ENCODE measurements at places on chromosomes 3 and 15.
A peak's percentile ranks its signal among the peaks of the same experiment; 100 is the strongest.

DNA sequence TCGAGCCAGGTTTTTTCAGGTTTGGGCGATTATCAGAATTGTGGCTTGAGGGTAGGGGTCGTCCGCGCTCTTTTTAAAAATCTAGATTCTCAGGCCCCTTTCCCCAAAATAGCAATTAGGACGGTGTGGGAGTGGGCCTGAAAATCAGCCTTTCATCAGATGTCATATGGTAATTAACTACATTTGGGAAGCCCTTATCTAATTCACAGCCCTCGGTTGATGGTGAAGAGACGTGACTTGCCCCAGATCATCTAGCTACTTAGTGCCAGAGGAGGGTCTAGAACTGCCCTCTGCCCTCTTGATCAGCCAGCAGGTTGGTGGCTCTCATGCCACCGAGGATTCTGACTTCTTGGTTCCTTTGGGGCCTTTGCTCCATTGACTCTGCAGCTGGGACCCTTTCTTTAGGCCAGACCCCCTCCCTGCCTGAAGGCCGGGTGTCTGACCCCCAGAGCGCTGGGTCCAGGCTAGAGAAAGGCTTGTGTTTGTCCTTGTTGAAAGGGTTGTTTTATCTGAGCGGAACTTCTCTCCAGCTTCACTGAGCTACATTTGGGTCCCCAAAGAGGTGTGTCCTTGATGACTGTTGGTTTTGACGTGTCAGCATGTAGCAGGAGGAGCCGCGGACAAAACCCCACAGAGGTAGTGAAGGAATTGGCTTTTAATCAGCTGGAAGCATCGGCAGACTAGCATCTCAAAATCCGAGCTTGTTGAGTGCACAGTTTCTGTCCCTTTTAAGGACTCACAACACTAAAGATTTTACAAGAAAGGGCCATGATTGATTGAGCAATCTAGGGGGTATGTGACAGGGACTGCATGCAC lies 857 bp downstream of the AEN start:
- DNase-seq, result peak; percentile 14

GRCh38 chr15:82751308-82751707 lies 41.6 kb upstream of the AP3B2 start:
- DNase-seq, result no peak

- no peak for DNase-seq
These were observed 47.5 kb downstream of the HMCES start for GRCh38 chr3:129326138-129326537.

DNA sequence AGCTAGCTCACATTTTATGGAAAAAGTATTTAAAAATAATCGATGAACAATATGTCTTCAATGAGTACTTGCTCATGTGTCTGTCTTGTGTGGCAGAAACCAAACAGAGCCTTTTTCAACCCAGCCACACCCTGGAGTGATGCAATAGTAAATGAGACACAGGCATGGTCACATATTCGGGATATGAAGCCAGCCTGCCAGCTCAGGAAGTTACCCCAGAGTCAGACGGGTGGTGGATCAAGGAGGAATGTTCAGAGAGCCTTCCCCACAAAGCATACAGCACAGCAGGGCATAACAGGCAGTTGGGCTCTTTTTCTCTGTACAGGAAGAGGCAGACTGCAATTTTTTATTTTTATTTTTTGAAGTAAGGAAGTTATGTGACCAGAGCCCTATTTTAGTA lies 27.3 kb downstream of the LARP6 start:
- DNase-seq, result no peak

GRCh38 chr3:145696011-145696410 lies 465.0 kb downstream of the PLOD2 start:
- no peak for DNase-seq

GRCh38 chr3:149638228-149639092 lies 19.4 kb downstream of the WWTR1 start:
- DNase-seq, result no peak

- peak; percentile 5 for DNase-seq
These were observed 255.7 kb downstream of the MBNL1 start for GRCh38 chr3:152524198-152525140.

- DNase-seq, result no peak
These were observed 2.8 kb upstream of the NEK4 start for GRCh38 chr3:52773361-52774065.

DNA sequence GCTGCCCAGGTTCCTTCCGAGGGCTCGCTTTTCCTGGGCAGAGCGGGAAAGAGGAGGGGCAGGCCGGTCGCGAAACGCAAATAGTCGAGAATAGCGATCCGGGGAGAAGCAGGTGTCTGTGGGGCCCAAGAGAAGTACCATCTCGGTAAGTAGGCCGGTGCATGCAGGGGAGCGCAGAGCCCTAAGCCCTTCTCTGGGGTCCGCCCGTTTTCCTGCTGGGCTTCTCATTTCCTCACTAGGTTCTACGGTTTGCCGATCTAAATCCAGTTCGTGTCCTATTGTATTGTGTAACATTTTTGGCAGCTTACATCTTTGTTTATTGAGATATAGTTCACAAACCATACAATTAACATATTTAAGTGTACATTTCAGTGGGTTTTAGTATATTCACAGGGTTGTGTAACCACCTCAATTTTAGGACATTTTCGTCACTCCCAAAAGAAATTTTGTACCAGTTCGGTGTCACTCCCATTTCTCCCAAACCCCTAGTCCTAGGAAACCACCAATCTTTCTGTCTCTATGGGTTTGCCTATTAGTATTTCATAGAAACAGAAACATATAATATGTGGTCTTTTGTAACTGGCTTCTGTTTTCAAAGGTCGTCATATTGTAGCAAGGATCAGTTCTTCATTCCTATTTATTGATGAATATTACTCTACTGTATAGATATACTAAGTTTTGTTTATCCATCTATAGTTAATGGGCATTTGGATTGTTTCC lies 6.8 kb upstream of the TRIM69 start:
- DNase-seq, result no peak

GRCh38 chr3:66004244-66004643 lies 34.5 kb downstream of the MAGI1 start:
- DNase-seq, result no peak

GRCh38 chr3:182410051-182410450 lies 383.3 kb upstream of the ATP11B start:
- no peak for DNase-seq

DNA sequence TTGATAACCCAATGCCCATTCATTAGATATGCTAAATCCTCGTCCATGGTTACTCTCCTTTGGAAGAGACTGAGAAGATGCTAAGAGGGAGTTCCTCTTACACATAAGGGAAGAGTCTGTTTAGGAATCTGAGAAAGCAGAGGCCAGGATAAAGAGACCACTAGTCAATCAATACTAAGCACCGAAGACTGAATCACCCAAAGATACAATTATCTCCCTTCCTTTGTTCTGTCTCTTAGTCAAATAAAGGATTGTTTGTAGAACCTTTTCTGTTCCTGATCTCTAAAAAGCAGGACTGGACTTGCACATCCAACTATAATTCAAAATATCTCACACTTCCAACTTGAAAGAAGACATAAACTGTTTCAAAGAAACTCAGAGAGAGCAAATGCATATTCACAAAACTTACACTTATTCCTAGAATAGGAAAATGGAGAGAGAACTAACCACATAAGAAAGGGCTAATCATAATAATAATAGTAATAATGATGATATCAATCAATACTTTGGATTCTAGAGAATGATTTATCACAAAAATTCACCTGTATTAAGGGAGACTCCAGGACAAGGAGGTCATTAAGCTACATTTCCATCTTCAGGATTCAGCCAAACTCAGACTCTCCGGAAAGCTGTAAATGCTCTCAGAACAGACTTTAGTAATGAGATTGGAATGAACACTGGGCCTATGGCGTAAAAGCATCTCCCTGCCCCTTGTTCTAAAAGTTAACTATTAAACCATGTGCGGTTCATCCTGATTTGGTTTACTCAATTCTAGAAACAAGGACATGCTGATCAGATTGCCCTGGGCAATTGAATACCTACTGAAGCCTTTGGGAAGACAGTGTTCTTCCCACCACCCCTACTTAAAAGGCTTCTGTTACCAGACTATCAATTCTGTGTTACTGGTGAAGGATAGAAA lies 401.5 kb downstream of the ZBTB20 start:
- DNase-seq, result no peak

- DNase-seq, result no peak
These were observed 175.0 kb downstream of the SOX2 start for GRCh38 chr3:181886676-181887075.

GRCh38 chr15:56965231-56966013 lies 47.0 kb downstream of the TCF12 start:
- no peak for DNase-seq

DNA sequence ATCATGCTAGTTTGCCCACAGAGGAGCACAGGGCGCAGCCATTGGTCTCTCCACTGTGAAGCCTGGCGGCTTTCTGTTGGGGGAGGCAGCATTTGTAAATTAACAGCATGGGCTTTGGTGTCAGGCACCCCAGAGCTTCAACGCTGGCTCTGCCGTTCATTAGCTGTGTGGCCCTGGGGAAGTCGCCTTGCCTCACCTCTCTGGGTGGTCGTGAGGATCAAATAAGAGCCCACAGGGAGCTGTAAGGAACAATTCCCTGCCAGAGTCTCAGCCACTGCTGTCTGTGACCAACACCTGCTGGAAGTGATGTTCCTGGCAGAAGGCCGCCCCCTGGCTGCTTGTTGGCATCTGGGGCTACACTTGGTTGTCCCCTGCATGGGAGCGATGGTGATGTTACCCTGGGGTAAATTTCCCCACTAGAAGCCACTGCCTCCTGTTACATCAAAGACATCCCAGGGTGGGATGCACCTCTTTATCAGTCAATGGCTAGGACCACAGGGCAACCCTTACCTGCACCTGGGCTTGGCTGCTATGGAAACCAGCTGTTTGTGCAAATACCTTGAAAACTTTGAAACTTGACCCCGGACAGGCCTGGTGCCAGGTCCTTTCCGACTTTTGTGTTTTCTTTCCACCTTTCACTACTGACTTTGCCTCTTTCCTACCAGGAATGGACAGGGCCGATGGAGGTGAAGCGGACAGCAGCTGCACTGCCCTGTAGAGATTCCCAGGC lies 36.9 kb downstream of the DNASE1L3 start:
- DNase-seq, result peak; percentile 19

DNA sequence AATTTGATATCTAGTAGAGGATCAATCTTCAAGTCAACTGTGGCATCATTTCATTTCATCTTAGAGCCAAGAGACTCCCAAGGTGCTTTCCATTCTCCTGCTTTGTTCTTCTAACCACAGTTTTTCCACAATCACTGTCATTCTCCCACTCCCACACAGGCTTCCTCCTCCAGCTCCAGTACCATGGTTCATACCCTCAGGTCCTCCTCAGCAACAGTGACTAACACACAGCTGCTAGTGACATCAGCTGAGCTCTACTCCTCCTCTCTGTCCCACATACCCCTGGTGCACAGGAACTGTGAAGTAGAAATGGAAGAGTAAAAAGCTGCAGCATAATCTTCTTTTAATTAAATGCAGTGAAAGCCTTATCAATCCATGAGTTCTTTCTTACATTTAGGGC lies 200.2 kb upstream of the DPH6 start:
- DNase-seq, result no peak

GRCh38 chr15:61634837-61635236 lies 405.7 kb upstream of the RORA start:
- DNase-seq, result no peak

- DNase-seq, result no peak
These were observed 10.6 kb downstream of the SRGAP3 start for GRCh38 chr3:9238721-9239295.

DNA sequence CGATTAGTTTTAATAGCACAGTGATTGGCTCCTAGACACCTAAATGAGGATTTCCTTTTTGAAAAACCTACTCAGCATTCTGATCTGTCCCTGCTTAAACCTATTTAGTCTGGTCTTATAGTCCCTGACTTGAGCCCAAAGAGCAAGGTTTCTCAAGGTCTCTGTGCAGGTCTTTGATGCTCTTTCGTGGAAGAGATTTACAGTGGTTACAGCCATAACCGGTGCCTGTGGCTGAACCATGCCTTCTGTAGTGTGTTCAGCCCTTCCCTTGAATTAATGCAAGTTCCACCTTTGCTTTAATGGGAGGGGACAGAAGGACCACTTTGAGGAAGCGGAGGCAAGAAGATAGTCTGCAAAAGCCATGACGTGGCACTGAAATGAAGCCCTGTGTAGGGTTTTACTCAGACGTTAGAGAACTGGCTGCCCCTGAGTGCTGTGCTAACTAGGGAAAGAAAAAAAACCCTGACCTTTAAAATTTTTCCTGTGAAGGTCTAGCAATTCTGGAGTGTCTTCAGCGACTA lies 43.0 kb downstream of the ZBTB38 start:
- no peak for DNase-seq

DNA sequence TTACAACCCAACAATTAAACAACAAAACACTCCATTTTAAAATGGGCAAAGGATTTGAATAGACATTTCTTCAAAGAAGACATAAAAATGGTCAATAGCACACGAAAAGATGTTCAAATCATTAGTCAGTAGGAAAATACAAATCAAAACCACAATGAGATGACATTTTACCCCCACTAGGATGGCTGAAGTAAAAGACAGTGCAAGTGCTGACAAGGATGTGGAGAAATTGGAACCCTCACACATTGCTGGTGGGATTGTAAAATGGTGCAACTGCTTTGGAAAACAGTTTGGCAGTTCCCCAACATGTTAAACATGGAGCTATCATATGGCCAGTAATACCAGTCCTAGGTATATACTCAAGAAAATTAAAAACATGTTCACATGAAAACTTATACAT lies 11.6 kb downstream of the GALNT15 start:
- no peak for DNase-seq

GRCh38 chr15:60912984-60913697 lies 316.0 kb downstream of the RORA start:
- no peak for DNase-seq

DNA sequence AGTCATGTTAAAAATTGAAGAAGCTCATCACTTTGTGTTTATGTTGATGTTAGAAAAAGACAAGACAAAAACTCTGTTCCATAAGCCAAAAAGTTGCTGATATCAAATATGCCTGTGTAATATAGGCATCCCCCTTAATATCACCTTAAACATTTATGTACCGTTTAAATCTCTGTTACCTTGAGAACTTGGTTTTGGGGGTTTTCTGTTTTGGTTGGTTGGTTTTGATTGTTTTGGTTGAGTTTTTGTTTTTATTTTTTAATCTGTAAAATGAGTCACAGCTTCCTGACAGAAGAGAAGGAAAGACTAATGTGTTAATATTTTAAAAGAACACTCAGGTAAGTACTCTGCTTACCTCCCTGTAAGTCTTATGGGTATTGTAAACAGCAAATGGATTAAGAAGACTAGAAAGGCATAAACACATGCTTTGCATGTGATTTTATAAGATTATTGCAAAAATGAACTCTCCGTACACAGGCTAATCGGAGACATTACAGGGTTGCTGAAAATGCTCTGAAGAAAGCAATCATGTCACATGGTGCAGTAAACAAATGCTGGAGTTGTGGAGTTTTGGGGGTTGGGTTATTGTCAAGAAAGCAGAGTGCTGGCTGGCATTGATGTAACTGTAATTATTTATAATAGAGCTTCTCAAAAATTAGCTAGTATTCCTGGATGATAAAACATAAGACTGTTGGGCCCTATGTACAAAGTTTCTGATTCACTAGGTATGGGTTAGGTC lies 69.5 kb upstream of the MBNL1 start:
- no peak for DNase-seq

- no peak for DNase-seq
These were observed 21.2 kb downstream of the ZDHHC23 start for GRCh38 chr3:113968986-113969385.

- no peak for DNase-seq
These were observed 22.4 kb downstream of the FNDC3B start for GRCh38 chr3:172061724-172062184.

Measured in effector CD8-positive, alpha-beta T cell (primary cell).